Suprapubic skin (tissue), 4 donors: ENCODE measurements at places on chromosomes 3 and 15.

- DNase-seq, result no peak
Measured at GRCh38 chr3:124260206-124260915, 268.4 kb upstream of the ROPN1 start.

GRCh38 chr3:87979527-87979926 lies 79.3 kb downstream of the CGGBP1 start:
- no peak for DNase-seq

DNA sequence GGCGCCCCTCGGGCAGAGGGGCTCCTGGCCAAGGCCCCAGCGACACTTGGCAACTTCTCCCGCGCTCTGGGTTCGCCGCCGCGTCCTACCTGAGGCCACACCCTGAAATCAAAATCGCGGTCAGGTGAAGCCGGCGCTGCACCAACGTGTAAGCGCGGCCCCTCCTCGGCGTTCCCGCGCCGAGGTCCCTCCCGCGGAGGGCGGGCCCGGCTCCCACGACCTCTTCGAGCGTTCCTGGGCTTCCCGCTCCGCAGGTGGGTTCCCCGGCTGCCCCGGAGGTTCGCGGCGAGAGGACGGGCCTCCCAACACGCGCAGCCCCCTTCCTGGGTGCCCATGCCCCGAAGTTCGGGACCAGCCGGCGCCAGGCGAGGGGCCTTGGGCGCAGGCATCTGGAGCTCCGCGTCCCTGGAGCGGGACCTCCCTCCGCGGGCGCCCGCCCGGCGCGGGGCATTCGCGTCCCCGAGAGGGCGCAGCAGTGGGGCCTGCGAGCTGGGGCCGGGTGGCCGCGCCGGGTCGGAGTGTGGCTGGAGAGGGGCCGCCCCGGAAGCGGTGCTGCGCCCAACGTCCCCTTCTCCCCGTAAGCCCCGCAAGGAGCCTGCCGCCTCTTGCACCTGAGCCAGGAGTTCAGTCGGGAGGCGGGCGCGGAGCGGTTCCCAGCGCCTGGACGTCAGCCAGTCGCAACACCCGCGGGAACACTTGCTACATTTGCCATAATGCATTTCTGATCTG lies 13.7 kb downstream of the PAK6 start:
- DNase-seq, result no peak

DNA sequence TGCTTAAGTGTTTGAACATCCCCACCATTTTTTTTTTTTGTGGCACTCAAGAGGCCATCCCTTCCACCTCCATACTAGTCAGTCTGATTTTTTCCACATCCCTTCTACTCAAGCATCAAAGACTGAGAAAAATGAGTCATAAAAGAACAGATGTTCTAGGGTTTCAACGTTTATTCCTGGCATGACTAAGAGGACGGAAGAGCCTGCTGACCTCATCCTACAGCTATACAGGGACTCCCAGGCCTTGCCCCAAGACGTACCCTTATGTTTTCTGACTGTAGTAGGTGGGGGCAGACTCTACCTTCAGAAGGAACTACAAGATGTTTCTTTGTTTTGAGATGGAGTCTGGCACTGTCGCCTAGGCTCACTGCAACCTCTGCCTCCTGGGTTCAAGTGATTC lies 3.3 kb upstream of the ITPKA start:
- DNase-seq, result no peak

- no peak for DNase-seq
Measured at GRCh38 chr15:88484682-88485331, 17.3 kb downstream of the MRPS11 start.

- no peak for DNase-seq
Measured at GRCh38 chr3:168124291-168124690, 28.6 kb upstream of the GOLIM4 start.

- no peak for DNase-seq
Measured at GRCh38 chr15:78627348-78627747, 6.6 kb upstream of the CHRNA3 start.

- DNase-seq, result no peak
Measured at GRCh38 chr3:141229132-141229531, 2.5 kb upstream of the PXYLP1 start.

- no peak for DNase-seq
Measured at GRCh38 chr3:46386205-46386604, 15.5 kb downstream of the CCR5 start.

- DNase-seq, result no peak
Measured at GRCh38 chr15:26665957-26666791, 106.7 kb downstream of the GABRB3 start.

GRCh38 chr3:9590282-9590791 lies 36.7 kb upstream of the LHFPL4 start:
- no peak for DNase-seq

GRCh38 chr3:185270262-185270955 lies 16.6 kb upstream of the EHHADH start:
- no peak for DNase-seq

GRCh38 chr15:79197285-79197684 lies 85.2 kb upstream of the ANKRD34C start:
- no peak for DNase-seq

DNA sequence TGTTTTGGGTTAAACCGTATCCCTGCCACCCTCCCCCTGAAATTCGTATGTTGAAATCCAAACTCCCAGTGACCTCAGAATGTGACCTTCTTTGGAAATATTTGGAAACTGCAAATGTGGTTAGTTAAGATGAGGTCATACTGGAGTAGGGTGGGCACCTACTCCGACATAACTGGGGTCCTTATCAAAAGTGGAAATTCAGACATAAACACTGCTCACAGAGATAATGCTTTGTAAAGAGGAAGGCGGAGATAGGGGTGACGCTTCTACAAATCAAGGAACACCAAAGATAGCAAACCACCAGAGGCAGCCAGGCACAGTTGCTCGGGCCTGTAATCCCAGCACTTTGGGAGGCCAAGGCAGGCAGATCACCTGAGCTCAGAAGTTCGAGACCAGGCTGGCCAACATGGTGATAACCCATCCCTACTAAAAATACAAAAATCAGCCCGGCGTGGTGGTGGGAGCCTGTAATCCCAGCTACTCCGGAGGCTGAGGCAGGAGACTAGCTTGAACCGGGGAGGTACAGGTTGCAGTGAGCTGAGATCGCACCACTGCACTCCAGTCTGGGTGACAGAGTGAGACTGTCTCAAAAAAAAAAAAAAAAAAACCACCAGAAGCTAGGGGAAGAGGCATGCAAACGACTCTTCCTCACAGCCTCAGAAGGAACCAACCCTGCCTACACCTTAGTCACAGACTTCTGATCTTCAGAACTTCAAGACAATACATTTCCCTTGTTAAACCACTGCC lies 51.1 kb upstream of the CHD2 start:
- no peak for DNase-seq

DNA sequence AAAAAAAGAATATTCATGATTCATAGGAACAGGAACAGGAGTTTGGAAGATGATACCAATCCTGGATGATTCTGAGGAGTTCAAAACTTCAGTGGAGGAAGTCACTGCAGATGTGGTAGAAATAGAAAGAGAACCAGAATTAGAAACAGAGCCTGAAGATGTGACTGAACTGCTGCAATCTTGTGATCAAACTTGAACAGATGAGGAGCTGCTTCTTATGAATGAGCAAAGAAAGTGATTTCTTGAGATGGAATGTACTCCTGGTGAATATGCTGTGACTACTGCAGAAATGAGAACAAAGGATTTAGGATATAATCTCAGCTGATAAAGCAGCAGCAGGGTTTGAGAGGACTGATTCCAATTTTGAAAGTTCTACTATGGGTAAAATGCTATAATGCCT lies 72.7 kb downstream of the GSK3B start:
- DNase-seq, result no peak

- DNase-seq, result no peak
Measured at GRCh38 chr15:98567951-98568350, 80.4 kb upstream of the IGF1R start.

- DNase-seq, result no peak
Measured at GRCh38 chr3:141336672-141337522, 31.4 kb upstream of the ZBTB38 start.

DNA sequence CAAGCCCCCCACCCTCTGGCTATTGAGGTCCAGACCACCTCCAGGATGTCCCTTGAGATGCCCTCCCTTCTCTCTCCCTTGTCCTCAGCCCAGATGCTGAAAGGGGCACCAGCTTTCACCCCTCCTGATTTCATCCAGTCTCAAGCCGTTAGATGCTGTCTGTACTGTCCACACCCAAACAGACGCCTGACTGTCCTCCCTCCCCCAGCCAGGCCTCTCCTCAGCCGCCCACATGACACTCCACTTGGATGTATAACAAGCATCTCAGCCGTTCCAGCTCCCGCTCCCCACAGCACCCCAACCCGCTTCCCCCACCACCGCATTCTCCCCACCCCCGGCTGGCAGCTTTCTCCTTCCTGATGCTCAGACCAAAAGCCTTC lies 25.0 kb upstream of the CYP11A1 start:
- DNase-seq, result no peak

DNA sequence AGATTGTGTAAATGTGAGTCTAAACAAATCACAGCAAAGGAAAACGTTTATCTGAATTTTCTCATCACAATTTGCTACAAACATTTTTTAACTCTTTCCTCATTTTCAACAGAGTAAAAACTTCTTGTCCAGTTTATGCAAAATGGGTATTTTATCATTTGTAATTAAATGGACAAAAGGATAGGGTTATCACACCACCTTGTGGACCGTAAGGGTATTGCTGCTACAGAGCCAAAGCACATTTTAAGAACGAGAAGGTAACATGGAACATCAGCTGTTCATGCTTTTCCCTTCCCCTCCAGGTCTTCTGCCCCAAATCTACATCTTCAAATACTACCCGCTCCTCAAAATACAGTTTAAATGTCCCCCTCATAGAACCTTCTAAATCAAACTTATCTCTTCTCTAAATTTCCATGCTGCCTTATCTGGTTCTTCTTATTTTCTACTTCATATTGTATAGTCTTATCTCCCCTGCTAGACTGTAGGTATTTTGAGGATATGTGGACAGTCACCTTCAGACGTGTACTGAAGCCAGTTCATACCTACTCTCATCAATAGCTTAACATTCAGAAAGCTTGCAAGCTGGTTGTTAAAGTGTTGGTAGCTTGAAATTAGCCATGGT lies 12.8 kb upstream of the SETMAR start:
- no peak for DNase-seq

GRCh38 chr15:48631176-48631770 lies 14.2 kb downstream of the FBN1 start:
- no peak for DNase-seq

DNA sequence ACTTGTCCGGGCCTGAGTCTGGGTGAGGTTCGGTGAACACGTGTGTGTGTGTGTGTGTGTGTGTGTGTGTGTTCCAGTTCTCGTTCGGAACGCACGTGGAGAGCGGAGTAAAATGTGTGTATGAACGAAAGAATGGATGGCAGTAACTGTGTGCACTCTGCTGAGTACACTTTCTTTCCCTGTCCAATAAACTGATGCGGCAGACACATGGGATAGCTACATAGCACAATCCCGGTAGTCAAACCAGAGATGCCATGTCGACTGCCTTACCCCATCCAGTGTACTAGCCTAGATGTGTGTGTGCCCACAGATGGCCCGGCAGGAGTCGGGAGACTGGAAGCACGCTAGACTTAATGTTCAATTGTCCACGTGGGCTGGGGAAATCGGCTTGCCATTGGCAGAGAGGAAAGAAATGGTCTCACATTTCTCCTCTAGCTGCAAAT lies 507 bp upstream of the GOLIM4 start:
- DNase-seq, result peak; percentile 68

DNA sequence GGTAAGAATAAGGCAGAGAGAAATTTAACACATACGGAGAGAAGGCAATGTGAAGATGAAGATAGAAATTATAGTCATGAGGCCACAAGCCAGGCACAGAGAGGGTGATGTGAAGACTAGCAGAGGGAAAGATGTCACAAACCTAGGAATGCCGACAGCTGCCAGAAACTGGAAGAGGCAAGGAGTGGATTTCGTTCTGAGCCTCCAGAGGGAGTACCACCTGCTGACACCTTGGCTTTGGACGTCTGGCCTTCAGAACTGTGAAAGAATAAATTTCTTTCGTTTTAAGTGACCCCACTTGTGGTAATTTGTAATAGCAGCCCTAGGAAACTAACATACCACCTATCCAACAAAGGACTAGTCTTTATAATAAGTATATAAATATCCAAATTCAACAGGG lies 5.0 kb upstream of the SGO1 start:
- DNase-seq, result no peak

DNA sequence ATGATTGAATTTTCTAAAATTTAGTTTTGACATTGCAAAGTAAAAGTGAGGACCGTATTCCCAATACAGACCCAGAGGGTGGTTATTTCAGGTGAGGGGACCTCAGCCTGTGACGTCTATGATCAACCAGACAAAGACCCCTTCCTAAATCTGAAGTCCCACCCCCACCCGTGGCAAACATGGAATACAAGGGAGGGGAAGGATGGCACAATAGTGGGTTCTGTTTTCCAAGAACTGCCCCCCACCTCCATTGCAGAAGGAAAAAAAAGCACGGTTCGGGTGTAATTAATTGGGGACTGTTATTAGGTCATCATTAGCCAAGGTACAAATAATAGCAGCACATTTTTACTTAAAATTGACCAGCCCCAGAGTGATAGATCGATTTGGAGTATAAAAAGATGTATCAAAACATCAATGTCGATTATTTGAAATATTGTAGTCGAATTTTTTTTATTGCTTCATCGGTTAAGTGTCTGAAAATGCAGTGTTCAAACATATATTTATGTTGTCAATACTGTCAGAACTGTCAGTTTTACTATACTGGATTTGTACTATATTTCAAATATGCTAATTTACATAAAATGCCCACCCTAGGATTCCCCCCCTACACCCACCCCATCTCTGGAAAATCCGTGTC lies 7.5 kb upstream of the MEIS2 start:
- DNase-seq, result no peak
